ENCODE measurements at places on chromosomes 4 and X.

GRCh38 chr4:122890147-122890795, 32.1 kb downstream of the NUDT6 start:
- DNase-seq = no peak

DNA sequence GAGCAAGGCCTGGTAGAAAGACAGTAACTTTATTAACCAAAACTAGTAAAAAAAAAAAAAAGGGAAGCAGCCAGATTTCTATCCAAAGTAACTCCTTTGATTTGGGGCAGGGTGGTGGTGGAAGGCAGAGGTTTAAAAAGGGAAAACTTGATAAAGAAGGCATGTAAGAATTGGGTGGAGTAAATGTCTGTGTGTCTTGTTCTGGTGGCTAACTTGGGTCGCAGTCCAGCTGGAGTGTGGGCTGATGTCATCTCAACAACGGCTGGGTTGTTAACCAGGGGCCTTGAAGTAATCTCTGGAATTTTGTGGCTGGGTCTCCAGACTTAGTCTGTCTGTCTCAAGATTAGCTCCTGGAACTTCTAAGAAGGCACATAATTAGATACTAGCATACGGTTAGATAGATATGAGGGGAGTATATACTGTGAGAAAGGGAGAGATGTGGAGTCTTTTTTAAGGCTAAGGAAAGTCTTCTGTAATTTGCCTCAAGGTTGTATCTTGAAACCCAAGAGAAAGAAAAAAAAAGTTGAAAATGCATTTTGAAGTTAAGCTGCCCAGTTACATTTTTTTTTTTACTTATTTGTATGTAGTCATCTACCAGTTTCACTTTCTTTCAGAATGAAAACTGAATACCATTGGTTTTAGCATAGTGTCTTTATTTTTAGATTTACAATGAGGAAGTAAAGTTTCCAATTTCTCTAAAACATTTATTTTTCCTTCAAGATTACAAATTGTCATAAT, 48.3 kb downstream of the MTHFD2L start:
- no peak for DNase-seq

- DNase-seq = no peak
Measured at GRCh38 chr4:70892086-70892769, 9.9 kb upstream of the MOB1B start.

- no peak for DNase-seq
Measured at GRCh38 chr4:165203541-165204461, 3.6 kb upstream of the KLHL2 start.

DNA sequence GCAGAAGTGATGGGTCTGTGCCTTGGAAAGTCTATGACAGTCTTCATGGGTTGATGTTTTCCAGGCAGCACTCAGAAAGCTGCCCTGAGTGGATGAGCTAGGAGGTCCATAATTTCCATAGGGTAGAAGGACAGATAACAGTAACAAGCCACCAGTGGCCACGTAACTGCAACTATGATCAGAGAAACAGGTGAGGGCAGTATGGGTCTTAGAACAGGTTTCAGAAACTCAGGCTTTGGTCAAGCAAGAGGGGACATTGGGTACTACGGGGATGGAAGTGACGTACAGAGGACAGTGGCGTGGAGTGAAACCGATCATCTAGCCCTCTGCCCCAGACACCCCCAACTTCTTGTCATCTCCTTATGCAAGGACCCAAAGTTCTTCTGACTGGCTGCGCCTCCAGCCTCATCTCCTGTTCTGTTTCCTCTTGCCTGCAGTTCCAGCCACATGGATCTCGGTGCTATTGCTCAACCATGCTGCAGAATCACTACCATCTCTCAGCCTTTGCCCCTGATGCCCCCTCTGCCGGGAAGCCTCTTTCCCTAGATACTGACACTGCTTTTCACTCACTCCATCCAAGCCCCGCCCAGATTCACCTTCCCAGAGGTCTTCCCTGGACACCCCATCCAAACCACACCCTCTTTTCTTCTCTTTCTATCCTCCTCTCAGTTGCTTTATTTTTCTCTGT, 123.4 kb downstream of the MFAP3L start:
- no peak for DNase-seq

GRCh38 chrX:120408168-120408567, 46.3 kb downstream of the ATP1B4 start:
- DNase-seq = no peak

- DNase-seq = no peak
Measured at GRCh38 chr4:77917601-77918000, 55.0 kb downstream of the MRPL1 start.

GRCh38 chr4:190019023-190019858, 7.8 kb downstream of the FRG2 start:
- no peak for DNase-seq

- DNase-seq = no peak
Measured at GRCh38 chr4:28351826-28352225, 1491.2 kb downstream of the STIM2 start.

- DNase-seq = no peak
Measured at GRCh38 chr4:26864899-26865298, 4.3 kb downstream of the STIM2 start.

DNA sequence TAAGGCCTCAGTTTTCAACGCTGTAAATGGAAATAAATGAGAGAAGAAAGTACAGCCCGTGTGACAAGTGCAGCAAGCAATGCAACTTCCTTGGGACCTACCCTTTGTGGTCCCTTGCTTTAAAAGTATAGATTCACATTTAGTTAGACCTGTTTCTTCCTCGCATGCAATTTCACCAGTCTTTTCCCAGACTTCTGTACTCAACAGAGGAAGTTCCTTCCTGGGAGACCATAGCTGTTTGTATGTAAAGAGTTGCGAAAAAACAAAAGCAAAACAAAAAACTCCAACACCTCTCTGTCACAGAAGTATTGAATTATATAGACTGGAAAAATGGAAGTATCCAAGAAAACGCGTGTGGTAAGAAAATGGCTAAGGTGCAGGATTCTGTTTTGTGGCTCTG, 1.1 kb upstream of the IRF2 start:
- no peak for DNase-seq

- DNase-seq = no peak
Measured at GRCh38 chr4:147508346-147508745, 27.4 kb downstream of the EDNRA start.

DNA sequence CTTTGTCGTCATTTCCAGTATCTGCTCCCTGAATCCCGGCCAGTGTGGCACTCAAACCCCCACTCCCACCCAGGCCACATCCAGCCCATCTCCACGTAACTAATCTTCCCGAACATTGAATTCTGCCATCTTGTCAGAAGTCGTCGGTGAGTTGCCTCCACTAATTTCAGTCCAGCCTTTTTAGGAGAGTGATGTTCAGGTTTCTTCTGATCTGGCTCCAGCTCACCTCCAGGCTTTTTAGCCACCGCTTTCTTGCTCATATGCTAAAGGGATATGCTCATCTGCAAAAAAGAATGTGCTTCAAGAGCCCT, 1.3 kb downstream of the TMEM165 start:
- DNase-seq = no peak

DNA sequence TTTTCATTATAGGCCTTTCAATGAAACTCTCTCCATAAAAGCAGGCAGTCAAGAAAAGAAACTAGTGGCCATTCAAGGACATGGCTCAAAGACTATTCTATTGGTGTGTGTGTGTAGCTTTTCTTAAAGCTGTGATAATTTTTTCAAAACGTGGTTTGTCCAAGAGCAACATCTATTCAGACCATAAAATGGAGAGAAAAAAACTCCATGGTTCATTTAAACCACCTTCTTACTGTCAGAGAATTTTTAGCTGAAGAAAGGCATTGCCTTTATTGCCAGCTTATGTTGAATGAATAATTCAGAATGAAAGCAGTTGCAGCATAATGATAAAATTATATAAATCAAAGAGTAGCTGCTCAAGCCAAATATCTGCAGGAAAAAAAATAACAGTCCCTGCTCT, 325.5 kb downstream of the PCDH18 start:
- DNase-seq = no peak

GRCh38 chrX:129833153-129833990, 10.3 kb downstream of the ZDHHC9 start:
- DNase-seq = no peak

DNA sequence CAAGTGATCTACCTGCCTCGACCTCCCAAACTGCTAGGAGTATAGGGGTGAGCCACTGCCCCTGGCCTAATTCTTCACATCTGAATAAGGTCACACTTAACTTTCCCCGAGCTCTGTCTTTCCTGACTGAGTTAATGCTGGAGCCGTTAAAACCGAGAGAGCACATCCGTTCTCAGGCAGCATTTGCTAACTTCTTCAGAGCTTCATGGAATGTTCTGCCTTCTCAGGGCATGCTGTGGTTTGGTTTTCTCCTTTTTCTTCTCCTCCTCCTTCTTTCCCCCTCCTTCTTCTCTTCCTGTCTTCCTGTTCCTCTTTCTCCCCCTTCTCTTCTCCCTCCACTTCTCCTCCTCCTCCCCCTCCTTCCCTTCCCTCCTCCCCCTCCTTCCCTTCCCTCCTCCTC, 119.9 kb downstream of the ASMT start:
- no peak for DNase-seq

DNA sequence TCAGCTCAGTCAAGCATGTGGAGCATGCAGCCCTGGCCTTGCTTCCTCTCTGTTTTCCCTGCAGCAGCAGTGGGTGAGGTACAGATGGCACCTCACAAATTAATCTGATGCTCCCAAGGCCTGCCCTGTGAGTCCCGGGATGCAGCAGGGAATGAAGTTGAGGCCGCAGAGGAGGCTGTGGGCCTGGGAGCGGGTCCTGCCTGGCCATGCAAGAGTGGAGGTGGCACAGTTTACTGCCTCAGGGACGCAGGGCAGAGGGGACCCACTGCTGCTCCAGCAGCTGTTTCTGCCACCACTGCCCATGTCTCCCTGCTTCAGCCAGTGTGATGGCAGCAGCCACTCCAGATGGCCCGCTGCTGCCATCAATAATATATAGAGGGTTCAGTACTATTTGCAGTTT, 474.6 kb downstream of the EPHA5 start:
- DNase-seq = no peak

DNA sequence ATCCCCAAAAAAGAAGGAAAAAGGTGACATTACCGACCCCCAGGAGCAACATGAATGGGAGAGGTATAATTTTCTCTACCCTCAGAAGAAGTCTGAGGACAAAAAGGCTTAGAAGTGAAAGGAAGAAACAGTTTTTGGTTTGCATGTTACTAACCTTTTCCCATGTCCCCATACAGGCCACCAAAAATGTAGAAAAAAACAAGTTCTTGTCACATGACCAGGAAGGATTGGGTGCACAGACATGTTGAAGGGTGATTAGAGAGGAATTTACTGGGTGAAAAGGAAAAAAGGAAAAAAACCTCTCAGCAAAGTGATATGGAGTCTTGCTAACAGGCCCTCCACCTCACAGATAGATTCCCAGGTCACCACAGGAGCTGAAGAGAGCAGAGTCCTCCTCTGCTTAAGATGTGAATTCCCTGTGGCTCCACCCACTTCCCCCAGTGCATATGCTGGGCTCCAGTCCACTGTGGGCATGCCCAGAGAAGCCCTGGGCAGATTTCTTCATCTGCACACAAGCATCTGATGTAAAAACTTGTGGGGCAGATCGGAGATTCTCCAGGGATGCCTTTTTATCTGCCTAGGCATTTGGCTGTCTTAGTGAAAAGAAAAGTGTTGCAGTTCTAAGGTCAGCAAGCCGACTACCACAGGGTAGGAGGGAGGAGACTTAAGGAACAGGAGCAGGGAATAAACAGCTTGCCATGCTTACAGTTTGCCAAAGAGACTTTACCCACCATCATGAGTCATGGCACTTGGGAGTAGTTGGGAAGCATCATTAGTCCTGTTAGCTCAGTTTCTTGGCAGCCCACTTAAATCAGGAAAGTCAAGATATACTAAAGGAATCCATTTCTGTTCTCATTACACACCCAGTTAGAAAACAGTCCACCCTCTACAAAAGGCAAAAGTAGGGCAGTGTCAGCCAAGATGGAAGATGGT, 25.0 kb upstream of the PASD1 start:
- DNase-seq = no peak

- DNase-seq = peak; percentile 64
Measured at GRCh38 chr4:48906206-48907173, at the start of gene OCIAD2. OCIAD2 (minus strand) TSS chr4:48906774; CDS start chr4:48904549, 2,225 bp downstream.

DNA sequence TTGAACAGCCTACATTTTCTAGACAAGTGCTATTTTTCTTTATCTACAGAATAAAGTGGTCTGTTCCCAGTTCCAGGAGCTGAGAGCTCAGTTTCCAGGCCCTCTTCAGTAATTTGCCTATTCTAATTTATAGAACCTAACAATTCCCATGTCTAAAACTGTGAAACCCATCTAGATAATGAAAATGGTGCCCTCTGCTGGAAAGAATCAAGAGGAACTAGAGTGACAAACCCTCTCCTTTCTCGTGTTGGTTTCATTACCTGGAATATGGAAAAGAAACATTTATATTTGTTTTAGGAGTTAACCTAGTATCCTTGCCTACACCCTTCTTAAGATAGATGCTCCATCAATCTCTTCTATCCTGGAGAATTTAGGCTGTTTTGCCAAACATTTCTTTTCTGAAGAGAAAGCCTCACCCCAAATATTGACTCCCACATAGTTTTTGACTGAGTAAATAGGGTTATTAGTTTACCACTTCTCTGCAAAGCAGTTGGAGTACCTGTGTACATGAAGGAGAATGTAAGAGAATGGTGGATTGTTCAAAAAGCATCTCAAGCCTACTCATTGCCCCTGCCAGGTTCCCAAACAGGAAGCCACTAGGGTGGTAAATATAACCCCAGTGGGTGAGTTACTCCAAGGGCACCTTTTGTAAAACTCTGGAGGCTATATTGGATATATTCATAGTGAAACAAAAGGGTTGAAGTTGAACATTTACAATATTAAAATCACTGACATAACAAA, 121.6 kb downstream of the RASL11B start:
- no peak for DNase-seq

- DNase-seq = no peak
Measured at GRCh38 chr4:42618023-42618422, 38.9 kb downstream of the ATP8A1 start.

DNA sequence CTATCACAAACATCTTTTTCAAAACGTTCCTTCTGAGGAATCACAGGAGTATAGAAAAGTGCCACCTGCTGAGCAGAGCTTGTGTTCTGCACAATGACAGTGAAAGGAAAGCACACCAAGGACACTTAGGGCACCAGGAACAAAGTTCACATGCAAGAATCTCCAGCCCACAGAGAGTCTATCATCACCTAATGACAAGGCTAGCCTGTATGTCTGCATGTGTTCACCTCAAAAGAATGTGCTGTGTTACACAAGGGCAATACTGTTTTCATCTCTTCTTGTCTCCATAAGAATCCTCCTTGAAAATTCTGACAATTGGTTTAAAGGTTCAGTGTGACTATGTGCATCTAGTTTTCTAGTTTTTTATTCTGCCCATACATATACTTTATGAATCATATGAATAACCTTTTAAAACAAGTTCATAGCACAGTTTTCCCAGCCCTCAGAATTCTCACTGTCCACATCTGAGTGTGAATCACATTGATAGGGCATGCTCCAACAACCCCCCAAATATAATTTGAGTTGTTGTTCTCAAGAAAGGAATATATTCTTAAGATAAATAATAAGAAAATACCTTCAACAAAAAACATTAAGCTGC, 118.0 kb downstream of the PWWP3B start:
- DNase-seq = no peak

DNA sequence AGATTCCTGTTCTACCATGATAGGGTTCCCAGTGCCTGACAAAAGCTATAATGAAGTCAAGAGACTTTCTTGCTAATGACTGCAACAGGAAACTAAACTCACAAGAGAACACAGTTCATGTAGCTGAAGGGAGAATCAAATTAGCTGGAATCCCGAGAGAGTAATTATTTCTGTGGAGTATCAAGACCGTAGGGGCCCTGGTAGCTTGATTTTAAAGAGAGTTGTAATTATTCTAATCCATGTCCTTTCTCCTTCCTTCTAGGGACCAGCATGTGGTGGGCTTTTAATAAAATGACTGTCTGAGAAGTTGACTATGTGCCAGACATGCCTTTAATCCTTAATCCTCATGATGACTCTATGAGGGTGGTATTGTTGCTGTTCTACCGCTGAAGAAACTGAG, 1.7 kb upstream of the TRPC5OS start:
- DNase-seq = no peak
